Choroid plexus epithelial cell (primary cell): ENCODE measurements at places on chromosomes 4 and X.

DNA sequence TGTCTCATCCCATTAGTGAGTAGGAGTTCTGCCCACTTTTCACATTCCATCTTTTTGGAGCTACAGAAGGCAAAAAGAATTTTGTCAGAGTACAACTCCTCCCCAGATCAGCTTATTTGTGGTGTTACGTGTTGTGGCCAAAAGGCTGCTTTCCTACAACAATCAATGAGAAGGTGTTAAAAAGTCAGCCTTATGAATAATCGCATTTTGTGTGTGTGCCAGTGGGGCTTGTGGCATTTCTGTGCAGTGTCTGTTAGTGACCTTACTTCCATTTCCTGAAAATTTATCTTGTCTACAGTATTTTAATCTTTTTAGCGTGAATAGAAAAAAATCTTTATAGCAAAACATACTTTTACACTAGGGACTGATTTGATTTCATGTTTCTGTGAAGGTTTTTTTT lies 458.3 kb upstream of the LCORL start:
- DNase-seq: no peak

DNA sequence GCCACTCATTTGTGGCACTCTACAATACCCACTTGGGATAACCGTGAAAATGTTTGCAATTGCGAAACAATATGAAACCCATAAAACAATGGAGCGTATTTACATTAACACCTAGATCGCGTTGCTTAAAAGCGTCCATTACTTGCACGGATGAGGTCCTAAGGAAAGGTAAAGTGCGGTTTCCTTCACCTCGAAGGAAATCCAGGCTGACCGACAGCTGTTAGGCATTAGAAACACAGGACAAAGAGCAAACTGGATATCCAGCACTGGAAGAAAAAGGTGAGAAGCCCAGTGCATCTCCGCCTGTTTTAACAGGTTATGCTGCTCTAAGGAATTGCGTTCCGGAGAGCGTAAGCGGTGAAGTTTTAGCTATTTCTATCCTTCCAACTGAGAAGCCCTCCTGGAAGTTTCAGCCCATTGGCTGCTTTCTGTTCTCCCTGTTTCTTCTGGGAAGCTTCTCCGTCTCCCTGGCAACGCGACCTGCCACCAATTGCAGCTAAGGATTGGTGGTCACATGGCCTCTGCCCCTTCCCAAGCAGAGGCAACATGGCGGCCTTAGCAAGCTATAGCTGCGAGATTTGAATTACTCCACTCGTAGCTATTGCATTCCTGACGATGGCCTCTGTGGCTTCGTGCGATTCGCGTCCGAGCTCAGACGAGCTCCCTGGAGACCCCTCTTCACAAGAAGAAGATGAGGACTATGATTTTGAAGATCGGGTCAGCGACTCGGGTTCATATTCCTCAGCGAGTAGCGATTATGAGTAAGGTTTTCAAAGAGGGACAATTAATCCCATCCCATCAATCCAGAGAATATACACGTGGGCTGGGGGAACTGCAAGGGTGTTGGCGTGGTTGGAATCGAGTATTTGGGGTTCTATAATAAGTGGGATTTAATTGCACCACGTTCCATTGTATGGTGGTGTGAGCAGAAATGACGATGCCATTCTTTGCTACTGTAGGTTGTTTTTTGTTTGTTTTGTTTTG lies at the start of gene INTU:
INTU (plus strand) TSS at position 538 of the 984 bp plus-strand sequence; CDS start at position 616, 78 bp downstream.
- peak; percentile 99 for DNase-seq

DNA sequence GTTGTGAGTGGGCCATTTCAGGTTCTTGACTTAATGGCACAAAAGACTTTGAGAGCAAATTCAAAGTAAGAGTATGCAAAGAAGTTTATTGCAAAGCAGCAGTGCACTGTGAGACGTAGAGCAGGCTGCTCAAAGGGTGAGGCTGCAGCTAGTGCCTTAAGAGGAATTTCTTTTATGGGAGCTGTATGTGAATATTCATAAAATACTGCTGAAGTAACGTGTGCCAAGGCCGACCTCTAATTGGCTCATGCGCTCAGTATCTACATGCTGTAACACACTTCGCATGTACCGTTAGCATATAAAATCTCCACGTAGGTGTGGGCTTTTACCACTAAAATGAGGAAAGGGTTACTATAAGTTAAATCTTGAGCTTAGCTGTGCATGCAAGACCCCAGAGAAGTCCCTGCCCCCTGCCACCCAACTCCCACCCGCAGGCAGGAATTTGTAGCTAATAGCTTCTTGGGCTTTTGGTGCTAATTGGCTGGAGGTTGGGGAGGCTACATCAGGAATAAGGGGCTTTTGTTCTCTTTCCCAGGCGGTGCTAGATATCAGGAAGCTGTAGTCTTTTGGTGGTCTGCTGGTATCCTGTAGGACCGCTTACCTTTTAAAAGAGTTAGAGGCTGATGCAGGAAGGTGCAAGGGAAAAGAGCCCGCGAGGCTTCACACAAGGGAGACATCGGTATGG lies 47.6 kb downstream of the FSTL5 start:
- DNase-seq: no peak

GRCh38 chrX:39928704-39929378 lies 168.9 kb downstream of the BCOR start:
- no peak for DNase-seq

DNA sequence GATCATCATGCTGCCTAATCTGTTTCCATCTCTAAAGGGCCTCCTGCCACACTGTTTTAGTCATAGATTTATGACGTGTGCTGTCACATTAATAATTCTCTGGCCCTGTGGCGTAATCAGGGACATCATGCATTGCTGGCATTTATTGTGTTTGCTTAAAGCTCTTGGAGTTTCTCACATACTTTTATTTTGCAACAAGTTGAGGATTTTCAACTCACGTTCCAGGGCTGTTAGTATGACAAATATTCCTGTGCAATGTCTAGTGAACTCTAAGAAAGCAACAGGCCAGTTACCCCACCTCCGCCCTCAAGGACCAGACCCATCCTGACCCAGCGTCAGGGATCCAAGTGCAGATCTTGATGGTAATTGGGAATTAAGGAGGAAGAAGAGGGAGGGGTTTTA lies 7.8 kb upstream of the PIGA start:
- no peak for DNase-seq

- no peak for DNase-seq
Measured at GRCh38 chrX:153214934-153215333, 35.9 kb downstream of the MAGEA1 start.

- DNase-seq: no peak
Measured at GRCh38 chr4:7281691-7282665, 89.6 kb downstream of the SORCS2 start.

DNA sequence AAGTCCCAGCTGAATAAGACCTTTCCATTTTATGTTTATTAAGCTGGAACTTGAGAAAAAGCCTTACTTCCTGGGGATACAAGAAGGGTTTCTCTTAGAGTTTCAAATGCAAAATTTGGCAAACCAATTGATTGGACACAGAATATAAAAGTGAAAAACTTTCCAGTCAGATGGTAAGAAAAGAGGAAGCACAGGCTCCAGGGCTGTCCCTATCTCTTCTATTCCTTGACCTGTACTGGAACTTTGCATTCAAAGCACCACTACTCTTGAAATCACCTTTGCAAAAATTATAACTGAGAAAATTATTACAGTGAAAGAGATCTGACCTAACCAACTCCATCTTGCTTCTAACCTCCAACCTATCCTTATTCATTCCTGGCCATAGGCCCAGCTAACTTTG lies 11.7 kb downstream of the PROM1 start:
- no peak for DNase-seq

DNA sequence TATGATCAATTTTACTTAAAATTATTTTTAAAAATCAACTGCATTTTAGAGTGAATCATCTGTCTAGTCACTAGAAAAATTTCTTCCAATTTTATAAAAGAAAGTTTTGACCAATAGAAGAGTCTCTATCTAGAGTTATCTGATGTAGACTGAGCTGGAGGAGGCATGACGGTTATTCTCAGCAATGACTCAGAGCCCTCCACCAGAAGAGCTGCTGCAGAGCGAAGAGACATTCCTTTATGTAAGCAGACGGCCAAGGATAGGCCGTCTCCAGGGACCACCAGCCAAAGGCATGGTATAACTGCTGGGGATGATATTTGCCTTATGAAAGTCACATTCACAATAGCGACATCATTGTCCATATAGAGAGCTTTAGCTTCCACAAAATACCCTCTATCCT lies 23.0 kb downstream of the LDB2 start:
- peak; percentile 94 for DNase-seq

GRCh38 chrX:105297041-105297440 lies 76.5 kb upstream of the TEX13A start:
- DNase-seq: peak; percentile 37

DNA sequence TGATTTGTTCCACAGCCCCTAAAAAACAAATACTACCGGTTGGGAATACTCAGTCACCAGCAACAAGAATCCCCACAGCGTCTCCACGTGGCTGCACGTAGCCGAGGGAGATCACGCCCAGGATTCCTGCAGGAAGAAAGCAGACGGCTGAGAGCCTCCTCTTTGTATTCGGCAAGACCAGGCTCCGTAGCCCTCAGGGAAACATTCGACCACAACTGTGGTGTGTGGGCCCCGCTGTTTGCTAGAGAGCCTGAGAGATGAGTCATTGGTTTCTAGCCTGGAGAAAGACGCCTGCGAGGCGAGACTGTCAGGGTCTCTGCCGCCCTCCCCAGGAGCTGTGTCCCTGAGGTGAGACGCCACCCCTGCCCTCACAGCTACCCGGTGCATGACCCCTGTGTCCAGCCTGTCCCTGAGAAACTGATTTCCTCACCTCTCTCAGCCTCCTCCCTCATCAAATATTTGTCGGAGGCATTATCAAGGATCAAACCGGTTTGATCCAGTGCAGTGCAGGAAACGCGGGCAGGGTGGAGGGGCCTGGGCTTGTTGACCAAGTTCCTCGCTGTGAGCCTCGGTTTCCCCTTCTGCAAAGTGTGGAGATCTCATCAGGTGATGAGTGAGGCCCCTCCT lies 4.7 kb upstream of the S100P start:
- DNase-seq: peak; percentile 97
